Kasumi-1 (cell line): ENCODE measurements at places on chromosomes 11 and 22.

GRCh38 chr11:73107597-73107996, 34.5 kb downstream of the FCHSD2 start:
- no peak for DNase-seq

DNA sequence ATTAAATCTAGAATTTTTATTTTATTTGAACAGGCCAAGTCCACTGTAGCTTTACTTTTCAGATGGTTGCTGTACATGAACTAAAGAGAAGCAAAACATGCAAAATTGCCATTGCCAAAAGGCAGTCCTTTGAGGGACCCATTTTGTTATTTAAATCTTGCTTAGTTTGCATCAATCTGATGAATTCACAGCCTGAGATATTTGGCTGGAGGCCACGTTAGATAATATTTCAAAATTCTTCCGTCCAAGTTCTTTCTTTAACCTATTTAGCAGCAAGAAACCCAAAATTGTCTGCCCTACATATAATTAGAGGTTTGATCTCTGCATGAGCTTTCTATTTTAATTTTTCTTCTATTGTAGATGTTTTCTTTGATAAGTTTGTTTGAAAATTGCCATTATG, 1706.9 kb upstream of the RAG2 start:
- no peak for DNase-seq

- DNase-seq: no peak
These were observed 44.1 kb downstream of the DCUN1D5 start for GRCh38 chr11:103047837-103048236.

GRCh38 chr11:87451395-87451794, 413.7 kb downstream of the TMEM135 start:
- no peak for DNase-seq

DNA sequence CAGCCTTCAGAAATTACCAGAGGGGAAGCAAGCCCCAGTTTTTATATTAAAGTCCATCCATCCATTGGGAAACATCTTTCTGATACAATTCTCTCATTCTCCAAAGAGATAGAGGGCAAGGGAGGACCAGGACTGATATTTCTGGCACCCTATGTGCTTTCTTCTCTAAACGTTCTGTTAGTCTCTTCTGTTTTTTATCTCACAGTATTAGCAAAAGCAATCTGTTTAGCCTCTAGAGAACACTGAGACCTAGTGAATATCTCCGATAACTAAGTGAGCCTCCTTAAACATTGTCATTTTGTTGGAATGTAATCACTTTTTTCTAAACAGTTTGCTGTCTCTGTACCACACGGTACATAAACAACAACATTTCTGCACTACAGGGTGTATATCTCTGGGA, 464.6 kb downstream of the JRKL start:
- DNase-seq: no peak

DNA sequence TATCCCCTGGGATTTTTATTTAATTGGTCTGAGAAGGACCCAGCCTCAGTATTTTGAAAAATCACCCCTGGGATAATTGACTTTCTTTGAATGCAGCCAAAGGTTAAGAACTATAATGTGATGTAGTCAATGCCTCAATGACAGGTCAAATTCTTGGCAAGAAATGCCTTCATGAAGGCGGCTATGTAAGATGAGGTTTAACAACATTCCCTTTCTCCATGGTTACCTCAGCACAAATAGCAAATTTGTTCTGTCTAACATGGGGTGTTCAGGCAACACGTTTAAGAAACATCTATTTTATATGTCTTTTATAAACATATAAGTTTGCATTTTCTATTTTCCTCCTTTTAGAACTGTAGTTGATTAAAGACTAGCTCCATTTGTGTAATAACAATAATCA, 5.3 kb downstream of the SLN start:
- DNase-seq: no peak
